Activated T-helper 1 cell treated with anti-CD3 and anti-CD28 coated beads, Interleukin-12 subunit alpha, Interleukin-12 subunit beta, Interleukin-2, Interleukin-4 antibody, amounts not matched to agents 30 ng/mL and 10 ng/mL and 1 ng/mL, durations not matched to agents 14 hours and 24 hours and 36 hours (primary cell): ENCODE measurements at places on chromosomes 4 and X.

DNA sequence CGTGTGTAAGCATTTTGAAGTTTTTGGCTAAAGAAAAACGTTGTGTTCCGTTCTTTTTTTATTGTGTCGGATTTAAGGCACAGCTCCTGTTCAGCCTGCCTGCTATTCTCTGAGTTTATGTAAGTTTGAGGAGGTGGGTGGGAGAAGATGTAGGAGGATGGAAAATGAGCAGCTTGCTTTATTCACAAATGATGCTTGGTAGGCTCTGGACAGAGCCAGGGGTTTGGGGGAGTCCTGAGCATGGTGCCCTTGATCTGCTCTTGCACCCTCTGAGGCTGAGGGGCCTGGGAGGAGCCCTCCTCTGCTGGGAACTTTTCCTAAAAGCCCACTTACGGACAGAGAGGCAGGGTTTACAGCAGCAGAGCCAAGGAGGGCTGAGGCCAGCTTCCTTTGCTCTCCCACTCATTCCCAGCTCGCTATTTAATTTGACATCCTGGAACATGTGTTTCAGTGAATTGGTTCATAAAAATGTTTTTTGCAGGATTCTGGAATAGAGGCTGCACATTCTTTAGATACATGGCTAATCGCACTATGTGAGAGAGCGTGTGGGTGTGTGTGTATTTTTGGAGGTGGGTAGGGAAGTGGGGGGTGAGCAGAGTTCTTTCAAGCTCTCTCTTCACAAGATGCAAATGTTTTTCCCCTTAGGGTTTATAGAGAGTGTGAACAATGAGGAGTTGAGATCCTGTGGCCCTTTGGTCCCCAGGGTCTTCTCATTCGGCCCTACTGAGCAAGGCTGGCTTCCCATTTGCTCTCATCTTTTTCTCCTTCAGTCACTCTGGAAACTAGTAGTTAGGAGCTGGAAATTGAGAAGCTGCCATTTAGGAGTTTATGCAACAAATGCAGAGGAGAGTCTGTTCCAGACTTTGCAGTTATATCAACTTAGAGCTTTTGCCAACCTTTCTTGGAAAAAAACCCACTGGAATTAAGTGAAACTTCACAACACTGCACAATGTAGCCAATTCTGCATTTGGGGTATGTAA, 32.1 kb downstream of the TMEM131L start:
- no peak for DNase-seq

DNA sequence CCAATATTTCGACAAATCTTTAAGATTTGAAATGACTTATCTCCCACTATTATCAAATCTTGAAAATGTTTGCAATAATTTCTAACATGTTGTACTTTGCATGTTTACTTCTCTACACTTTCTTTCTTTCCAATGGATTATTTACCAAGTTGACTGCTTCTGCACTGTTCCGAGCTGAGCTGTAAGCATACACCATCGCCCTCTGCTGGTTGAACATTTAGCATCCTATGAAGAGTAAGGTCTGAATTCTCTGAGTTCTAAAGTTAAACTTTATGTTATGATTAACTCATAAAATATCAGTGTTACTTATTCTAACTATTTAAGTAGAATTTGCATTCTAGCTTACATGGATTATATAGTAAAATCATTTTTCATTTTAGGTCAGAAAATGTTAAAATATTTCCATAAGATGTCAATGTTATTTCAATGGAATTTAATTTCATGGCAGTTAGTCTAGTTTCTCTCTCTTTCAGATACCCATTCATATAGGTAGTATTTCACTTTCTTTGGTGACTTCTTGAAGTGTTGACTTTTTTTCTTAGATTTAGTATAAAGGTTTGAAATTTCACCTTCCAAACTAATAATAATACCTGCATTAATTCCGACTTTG, 137.4 kb downstream of the DKK2 start:
- no peak for DNase-seq

DNA sequence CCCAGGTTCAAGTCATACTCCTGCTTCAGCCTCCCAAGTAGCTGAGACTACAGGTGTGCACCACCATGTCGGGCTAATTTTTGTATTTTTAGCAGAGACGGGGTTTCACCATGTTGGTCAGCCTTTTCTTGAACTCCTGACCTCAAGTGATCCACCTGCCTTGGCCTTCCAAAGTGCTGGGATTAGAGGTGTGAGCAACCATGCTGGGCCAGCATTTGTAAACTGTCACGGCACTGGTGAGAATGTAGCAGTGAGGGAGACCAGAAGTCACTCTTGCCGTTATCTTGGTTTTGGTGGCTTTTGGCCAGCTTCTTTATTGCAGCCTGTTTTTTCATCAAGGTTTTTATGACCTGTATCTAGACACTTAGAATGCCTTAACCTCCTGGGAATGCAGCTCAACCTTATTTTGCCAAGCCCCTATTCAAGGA, 22.4 kb downstream of the PCDH18 start:
- DNase-seq: no peak

DNA sequence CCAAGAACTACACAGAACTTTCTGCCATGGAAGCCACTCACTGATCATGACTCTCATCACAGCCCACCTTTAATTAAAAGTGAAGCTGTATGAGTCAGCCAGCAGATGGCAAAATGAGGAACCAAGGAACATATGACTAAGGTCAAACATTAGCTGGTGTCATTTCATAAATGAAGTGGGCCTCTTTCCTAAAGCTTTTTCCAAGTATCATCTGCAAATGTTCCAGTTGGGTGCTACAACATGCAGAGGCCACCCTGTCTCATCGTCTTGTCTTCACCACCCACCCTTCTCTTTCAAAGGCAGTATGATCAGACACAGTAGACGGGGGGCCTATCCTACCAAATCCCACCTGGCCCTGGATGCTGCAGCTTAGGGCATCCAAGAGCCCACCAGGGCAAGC, 9.2 kb upstream of the EOLA1 start:
- no peak for DNase-seq

GRCh38 chr4:685679-686412, 3.1 kb downstream of the SLC49A3 start:
- DNase-seq: no peak

DNA sequence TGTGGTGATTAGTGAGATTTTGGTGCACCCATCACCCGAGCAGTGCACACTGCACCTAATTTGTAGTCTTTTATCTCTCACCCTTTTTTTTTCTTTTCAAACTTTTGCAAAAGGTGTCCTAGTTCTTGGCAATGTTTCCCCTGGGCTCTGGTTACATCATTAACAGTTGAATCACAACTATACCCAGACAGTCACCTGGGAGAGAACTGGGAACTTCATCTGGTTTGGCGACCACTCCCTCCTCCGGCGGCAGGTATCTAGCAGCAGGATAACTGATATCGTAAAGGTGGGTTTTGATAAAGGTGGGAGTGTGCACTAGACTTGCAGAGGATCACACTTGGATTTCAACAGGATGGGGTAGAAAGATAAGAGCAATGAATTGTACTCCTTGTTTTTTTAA, 140.5 kb downstream of the CHIC2 start:
- DNase-seq: no peak
